Non-pigmented ciliary epithelial cell (primary cell): ENCODE measurements at places on chromosomes 7 and 10.

GRCh38 chr10:61016630-61017029 is 72.6 kb upstream of the RHOBTB1 start:
- no peak for DNase-seq

- DNase-seq, result no peak
Observed at GRCh38 chr10:121078036-121078435, 226.9 kb downstream of the WDR11 start.

- no peak for DNase-seq
Observed at GRCh38 chr10:132192991-132193665, 6.4 kb downstream of the DPYSL4 start.

DNA sequence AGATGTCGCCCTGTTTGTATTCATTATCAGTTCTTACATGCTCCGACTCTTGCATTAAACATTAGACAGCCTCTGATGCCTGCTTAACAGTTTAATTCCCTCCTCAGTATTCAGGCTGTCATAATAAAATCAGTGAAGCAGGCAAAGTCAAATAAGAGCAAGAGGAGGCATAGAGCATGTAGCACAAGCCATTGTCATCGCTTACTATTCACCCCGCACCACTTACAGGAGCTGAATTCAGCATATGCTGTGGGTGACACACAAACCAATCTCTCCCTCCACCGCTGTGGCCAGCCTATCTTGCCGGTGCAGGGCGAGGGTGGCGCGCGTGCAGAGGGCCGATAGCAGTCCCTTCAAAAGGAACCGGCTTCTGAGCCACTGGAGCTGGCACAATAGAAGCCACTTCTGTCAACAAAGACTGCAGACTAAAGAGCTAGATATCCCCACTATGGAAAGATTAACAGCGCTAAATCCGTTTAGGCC is 433.2 kb upstream of the MGMT start:
- DNase-seq, result no peak
